ENCODE measurements at places on chromosomes 12 and 14. TPM values are rescaled to one million over a fixed set of nuclear protein-coding genes. Genes with fewer than 3 reads are reported as not detected.

Gene PCED1B
- 1.7 TPM for polyA plus RNA-seq

DNA sequence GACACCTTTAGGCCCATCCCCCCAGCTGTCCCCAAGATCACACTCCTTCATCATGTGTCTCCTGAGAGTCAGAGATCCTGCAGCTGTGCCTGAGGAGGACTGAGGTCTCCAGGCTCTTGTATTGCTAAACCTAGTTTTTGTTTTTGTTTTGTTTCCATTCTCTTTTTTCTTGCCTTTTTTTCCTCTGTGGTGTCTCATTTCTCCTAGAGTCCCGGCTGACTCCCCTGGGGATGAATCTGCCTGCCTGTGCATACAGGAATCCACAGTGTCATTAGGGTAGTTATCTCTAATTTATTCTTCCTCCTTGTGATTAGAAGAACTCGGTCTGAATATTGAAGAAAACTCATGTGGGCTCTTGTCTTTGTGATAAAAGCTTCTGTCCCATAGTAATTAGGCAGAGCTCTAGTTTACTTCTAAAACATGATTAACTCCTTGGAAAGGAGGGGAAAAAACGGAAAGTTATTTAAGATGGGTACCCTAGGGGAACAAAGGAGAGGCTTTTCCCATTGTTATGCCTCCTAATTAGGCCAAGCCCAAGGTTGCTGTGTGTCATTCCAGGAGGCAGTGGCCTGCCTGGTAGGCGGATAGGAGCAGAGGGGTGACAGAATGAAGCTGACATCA, 343.2 kb downstream of the ZFP36L1 start:
- no peak for DNase-seq

Gene CACNA2D4
- 0.58 TPM for polyA plus RNA-seq

- no peak for DNase-seq
Measured at GRCh38 chr14:42322531-42323284, 716.0 kb downstream of the LRFN5 start.

Gene SRP54
- polyA plus RNA-seq = 22.6 TPM

Gene SIX6
- not detected for polyA plus RNA-seq

GRCh38 chr14:37172024-37172869, at the start of gene SLC25A21:
SLC25A21 (minus strand) TSS chr14:37172606.
- peak; percentile 92 for DNase-seq

DNA sequence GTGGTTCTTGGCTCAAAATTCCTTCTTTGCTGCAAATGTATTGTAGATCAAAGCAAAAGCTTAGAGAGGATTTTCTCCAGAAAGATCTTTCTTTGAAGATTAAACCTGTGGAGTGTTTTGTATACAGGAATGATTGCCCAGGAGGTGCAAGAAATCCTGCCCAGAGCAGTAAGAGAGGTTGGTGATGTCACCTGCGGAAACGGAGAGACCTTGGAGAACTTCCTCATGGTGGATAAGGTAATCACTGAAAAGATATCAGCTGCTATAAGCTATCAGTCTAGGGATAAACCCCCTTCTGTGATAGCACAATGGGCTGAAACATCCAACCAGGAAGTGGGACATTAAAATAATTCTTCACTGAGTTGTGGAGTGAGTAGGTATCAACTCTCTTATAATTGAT, 85.7 kb downstream of the MYRFL start:
- no peak for DNase-seq

DNA sequence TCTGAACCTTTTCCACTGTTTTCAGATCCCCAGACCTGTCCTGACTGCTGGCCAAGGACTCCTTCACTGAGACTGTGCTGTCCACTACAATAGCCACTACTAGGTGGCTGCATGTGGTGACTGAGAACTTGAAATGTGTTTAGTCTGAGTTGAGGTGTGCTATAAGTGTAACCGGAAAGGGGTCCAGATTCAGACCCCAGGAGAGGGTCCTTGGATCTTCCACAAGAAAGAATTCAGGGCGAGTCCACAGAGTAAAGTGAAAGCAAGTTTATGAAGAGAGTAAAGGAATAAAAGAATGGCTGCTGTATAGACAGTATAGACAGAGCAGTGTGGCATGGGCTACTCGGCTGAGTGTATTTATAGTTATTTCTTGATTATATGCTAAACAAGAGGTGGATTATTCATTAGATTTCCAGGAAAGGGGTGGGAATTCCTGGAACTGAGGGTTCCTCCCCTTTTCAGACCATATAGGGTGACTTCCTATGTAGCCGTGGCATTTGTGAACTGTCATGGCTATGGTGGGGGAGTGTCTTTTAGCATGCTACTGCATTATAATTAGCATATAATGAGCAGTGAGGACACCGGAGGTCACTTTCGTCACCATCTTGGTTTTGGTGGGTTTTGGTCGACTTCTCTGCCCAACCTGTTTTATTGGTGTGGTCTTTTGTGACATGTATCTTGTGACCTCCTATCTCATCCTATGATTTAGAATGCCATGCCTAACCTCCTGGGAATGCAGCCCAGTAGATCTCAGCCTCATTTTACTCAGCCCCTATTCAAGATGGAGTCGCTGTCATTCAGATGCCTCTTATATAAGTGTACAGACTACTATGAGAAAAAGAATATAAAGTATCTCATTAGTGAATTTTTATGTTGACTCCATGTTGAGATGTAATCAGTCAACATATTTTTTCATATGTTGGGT, 70.0 kb upstream of the SRSF5 start:
- DNase-seq = no peak

DNA sequence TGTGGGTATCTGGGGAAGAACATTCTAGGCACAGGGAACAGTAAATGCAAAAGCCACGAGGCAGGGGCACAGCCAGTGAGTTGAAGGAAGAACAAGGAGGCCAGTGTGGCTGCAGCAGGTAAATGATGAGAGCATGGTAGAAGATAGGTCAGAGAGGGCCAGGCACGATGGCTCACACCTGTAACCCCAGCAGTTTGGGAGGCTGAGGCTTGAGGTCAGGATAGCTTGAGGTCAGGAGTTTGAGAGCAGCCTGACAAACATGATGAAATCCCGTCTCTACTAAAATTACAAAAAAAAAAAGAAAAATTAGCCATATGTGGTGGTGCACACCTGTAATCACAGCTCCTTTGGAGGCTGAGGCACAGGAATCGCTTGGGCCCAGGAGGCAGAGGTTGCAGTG, 86.7 kb upstream of the ESRRB start:
- DNase-seq = no peak

DNA sequence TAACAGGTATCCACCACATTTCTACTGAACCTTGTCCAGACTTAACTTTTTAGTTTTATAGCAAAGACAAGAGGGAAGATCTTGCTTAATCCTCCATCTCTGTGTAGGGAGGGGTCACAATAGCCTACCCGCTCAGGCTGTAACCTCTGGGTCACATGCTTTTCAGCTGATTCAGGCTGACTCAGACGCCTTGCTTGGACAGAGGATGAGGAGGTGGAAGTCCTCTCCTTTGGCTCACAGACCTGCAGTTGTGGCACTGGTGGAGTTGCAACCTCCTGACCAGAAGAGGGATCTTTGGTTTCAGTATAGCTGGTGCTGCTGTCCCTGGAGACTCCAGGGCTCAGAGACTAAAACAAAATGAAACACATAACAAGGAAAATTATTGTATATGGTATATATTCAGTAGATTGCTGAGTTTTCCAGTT, 16.2 kb downstream of the ACIN1 start:
- DNase-seq = peak; percentile 82

DNA sequence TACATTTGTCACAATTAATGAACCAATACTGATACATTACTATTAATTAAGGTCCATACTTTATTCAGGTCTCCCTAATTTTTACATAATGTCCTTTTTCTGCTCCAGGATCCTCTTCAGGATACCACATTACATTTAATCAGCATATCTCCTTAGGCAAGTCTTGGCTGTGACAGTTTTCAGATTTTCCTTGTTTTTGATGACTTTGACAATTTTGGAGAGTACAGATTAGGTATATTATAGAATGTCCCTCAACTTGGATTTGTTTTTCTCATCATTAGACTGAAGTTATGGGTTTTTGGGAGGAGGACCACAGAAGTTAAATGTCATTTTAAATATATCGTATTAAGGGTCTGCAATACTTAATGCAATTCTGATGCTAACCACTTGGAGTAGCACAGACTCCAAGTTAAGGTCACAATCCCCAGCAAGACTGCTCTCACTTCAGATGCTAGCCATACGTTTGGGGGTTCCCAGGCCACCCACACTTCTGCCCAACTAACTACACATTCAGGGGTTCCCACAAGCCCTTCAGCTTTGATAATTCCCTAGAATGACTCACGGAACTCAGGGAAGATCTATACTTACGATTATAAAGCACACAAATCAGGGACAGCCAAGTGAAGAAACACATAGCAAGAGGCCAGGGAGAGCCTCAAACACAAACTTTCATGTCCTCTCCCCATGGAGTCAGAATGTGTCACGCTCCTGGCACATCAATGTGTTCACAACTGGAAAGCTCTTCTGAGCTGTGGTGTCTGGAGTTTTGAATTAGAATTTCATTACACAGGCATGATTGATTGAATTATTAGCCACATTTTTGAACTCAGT, 17.0 kb upstream of the NUBPL start:
- DNase-seq = peak; percentile 23

GRCh38 chr12:100474617-100475016, 951 bp downstream of the NR1H4 start:
- no peak for DNase-seq

Gene FKBP4
- polyA plus RNA-seq = 31.0 TPM

Gene NUAK1
- polyA plus RNA-seq = 39.7 TPM

DNA sequence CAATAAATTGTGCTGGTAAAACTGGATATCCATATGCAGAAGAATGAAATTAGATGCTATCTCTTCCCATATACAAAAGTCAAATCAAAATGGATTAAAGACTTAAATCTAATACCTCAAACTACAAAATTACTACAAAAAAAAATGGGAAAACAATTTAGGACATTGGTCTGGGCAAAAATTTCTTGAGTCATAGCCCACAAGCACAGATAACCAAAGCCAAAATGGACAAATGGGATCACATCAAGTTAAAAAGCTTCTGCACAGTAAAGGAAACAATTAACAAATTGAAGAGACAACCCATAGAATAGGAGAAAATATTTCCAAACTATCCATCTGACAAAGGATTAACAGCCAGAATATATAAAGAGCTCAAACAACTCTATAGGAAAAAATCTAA, 264.6 kb downstream of the NUAK1 start:
- DNase-seq = no peak

GRCh38 chr14:74569387-74569786, 42.6 kb downstream of the LTBP2 start:
- DNase-seq = no peak

Gene CFAP73
- not detected for polyA plus RNA-seq

Gene CCDC177
- not detected for polyA plus RNA-seq

Gene TTC6
- polyA plus RNA-seq = not detected

DNA sequence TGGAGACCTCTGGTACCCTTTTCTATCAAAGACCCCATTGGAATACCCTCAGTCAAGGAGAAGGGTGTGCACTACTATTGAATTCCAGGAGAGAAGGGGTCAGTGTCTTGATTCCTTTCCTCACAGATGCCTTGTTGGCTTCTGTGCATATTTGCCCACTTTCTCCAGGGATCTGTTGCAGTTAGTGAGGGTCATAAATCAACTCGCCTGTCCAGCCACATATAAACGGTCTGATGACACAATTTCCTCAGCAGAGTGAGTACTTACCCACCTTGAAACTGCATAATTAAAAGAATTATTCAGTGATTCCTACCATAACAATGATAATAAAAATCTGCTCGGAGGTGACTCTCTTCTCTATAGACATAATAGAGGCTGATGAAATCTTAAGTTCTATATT, 13.9 kb upstream of the DCD start:
- no peak for DNase-seq

Gene GPR137C
- polyA plus RNA-seq = 1.5 TPM

DNA sequence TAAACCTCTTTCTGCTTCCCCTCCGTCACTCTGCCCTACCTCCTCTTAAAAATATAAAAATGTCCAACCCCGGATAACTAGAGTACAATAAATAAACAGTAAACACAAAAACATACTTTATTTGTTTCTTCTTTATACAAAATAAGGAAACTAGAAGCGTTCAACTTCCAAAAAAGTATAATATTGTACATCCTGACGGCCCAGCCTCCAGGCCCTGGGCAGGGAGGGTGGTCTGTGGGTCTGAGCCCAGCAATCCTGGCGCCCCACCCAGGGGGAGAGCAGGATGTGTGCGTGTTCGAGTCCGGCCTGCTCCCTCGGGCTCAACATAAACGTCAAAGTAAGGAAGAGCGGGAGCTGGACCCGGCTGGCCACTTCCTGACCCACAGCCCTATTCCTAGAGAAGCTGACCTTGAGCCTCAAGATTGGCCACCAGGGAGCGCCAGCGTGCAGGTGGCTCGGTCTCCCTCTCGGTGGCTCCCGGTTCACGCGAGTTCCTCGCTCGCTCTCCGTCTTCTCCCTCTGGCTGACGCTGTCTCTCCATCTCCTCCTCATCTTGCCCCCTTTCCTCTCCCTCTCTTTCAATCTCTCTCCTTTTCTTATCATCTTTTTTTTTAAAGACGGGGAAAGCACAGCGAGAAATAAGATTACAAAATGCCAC, 9.4 kb downstream of the LHX5 start:
- DNase-seq = peak; percentile 65

DNA sequence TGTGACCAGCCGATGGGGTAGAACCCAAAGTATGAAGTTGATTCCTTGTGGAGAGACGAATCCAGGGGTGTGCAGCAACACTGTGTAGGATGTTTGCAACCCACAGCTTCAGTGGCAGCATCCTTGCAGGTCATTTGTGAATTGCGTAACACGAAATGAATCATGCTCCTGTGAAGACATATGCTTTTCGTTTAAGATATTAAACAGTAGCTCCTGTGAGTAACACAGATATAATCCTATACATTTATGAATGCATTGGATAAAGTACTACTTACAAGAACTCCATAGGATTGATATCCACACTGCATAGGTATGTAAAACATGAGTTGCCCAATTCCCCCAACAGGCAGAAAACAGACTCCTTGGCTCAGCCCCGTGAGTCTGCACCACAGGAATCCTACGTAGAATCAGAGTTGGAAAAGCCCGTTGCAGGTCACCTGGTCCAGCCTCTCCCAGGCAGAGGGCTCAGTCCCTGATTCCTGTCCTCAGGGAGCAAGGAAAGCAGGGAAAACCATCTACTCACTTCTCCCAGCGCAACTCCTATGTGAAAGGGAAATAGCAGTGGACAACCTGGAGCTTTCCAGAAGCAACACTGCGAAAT, 75.8 kb downstream of the GPATCH2L start:
- DNase-seq = no peak

DNA sequence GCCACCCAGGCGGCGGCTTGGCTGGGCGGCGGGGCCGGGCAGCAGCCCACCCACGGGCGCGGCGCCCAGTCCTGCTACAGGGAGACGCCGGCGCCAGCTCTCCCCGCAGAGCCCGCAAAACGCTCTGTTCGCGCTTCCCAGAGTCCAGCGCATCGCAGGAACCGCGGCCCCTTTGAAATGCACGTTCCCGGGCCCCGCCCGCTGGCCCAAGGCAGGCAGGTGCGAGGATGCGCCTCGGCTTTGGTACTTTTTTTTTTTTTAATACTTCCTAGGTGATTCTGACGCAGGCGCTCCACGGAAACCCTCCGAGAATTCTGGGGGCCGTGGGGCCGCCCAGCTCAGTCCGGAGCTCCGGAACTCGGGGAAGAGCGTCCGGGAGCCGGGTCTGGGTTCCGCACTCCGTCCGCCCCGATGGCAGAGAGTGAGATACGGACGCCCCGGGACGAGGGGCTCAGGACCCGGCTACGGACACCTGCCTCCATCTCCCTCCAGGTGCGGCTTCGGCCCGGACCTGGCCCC, 483 bp downstream of the POC1B start:
- peak; percentile 14 for DNase-seq
